Fibroblast of skin of right quadriceps (primary cell): ENCODE measurements at places on chromosomes 5 and 9.

GRCh38 chr9:16912197-16912596 is 41.7 kb upstream of the BNC2 start:
- DNase-seq = no peak

GRCh38 chr5:7882926-7883325 is 14.0 kb downstream of the MTRR start:
- no peak for DNase-seq

- DNase-seq = no peak
These were observed 40.5 kb upstream of the MYO10 start for GRCh38 chr5:16976625-16977008.

GRCh38 chr5:91189480-91190313 is 193.4 kb downstream of the ARRDC3 start:
- DNase-seq = peak; percentile 76

DNA sequence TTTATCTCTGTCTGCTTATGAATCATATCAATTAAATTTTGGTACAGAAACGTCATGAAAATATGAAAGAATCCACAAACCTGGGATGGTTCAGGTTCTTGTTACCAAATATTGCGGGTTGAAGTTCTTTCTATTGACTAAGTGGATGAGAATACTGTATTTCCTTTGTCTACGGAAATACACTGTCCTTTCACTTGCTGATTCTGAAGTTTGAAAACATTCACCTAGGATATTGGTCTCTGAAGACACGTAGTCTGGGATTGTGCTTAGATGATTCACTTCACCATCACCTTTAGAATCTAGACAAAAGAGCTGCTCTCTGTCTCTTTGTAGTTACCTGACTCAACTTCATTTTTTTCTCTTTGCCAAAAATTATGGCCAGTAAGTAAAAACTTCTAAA is 222.4 kb downstream of the FBN2 start:
- no peak for DNase-seq

DNA sequence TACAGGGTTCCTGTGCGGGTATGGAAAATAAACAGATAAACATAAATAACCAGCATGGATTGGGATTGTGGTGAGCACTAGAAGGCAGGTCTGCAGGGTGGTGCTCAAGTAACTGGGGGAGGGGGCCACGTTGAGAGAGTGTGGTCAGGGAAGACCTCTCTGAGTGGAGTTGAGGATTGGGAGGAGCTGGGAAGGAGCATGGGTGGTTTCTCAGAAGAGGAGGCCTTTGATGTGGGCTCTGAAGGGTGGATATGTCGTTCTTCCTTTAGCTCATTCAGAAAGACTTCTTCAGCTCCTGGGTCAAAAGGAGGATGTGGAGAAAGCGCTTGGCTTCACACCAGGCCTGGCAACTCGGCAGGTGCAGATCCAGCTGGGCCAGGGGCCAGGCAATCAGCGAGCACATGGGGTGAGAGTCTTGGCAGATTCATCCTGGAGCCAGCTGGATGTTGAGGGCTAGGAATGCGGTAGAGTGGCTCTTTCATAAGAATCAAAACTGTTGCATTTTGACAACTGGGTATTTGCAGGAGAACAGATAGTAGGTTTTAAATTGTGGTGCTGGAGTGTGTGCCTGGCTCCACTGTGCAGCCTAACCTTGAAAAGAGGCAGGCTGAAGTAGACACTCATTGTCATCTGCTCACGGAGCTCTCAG is 71.7 kb downstream of the PCSK5 start:
- DNase-seq = no peak

DNA sequence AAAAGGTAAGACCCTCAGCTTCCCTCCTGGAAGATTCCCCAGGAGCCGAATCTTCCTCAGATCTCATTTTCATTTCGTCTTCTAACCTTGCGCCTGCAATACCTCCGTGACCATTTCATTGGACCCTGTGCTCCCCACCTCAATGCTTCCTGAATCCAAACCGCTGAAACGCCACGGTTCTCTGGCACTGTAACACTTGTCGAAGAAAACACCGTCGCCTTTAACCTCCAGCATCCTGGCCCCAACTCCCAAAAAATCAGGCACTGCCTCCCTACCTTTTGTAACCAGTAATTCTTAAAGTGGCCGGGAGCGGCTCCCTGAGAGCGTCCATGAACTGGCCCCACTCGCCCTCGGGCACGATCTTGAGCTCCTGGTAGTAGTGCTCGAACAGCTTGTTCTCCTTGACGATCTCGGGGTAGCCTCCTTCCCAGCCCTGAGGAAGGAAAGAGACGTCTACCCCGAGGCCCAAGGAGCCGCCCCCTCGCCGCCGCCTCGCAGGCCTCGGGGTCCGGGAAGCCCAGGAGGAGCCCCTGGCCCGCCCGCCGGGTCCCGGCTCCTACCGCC is 438 bp downstream of the NSUN2 start:
- DNase-seq = no peak

DNA sequence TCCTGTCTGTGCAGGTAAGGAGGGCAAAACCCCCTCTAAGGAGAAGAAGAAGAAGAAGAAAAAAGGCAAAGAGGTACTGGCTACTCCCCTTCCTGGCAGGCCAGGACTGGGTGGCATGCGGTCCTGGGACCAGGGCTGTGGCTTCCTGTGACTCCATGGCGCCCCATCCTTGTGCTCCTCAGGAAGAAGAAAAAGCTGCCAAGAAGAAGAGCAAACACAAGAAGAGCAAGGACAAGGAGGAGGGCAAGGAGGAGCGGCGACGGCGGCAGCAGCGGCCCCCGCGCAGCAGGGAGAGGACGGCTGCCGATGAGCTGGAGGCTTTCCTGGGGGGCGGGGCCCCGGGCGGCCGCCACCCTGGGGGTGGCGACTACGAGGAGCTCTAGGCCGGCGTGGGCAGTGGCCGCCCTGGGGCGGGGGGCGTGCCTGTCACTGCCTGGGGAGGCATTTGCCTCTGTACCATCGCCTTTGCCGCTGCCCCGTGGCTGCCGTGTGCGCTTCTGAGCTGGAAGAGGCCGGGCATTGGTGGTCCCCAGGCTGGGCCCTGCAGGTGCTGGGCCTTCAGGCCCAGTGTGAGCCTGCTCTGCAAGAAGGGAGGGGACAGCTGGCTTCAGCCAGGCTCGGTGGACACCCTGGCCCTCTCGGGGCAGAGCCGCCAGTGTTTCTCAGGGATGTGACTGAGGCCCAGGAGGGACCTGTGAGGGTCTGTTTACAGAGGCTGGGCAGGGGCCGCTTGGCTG is 2.0 kb upstream of the AJM1 start:
- DNase-seq = no peak

DNA sequence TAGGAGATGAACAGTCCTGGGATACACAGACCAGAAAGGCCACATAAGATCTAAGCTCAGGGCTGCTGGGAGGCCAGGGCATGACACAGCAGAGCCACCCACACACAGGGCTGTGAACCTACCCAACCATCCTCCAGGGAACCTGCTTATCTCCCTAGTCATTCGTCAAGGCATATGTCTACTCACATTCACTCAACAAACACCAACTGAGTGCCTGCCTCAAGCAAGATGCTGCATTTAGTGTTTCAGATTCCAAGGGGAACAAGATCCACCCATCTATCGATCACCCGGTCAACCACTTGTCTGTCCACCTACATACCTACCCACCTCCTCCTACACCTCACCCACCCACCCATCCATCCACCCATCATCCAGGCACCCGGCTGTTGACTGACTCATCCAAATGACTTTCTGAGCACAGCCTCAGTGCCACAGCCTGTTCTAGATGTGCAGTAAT is 1.9 kb downstream of the DPM2 start:
- DNase-seq = no peak
